ENCODE measurements at places on chromosomes 5 and 9.

- DNase-seq: no peak
These were observed 145.8 kb downstream of the ACTL7B start for GRCh38 chr9:108709997-108710396.

- no peak for DNase-seq
These were observed 144.0 kb downstream of the CAAP1 start for GRCh38 chr9:26748449-26749058.

GRCh38 chr5:78997090-78997489, 12.0 kb upstream of the ARSB start:
- no peak for DNase-seq

DNA sequence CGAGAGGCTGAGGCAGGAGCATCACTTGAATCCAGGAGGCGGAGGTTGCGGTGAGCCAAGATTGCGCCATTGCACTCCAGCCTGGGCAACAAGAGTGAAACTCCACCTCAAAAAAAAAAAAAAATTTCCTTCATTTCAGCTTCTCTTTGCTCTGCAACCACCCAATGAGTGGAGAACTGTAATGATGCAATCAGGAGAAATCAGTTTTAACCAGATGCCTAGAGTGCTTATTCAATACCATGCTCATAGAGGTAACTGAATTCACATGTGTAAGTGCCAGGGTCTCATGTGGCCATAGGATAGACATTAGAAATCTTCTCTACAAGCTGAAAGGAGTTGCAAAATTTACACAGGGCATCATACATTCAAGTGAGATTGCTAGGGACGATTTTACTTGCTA, 70.6 kb downstream of the HMHB1 start:
- no peak for DNase-seq

DNA sequence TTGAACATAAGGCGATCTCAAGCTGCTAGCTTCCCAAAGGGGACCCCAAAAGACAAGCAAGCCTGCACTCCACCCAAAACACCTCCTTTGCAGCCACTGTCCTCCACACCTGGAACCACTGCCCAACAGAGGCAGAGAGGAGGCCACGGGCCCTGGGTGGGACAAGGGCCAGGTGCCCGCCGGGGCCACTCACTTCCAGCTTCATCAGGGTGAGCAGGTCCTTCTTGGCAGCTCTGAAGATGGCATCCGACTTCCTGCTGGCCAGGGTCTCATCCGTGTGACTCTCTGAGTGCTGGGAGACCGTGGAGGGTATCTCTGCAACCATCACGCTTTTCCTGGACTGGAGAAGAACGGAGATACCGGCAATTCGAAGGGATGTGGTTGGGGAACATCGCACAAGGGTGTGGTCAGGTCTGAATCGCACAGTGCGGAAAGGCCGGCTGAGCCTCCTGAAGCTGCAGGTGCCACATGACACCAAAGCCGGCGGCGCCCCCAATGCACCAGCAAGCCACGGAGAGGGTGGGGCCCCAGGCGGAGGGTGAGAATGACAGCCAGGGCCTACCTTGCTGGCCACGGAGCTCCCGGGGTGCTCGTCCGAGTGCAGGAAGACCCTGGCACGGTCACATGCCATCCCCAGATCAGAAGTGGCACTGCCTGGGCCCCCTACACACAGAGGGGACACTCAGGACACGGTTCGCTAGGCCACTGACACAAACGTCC, 44.6 kb downstream of the PNPLA7 start:
- DNase-seq: no peak

DNA sequence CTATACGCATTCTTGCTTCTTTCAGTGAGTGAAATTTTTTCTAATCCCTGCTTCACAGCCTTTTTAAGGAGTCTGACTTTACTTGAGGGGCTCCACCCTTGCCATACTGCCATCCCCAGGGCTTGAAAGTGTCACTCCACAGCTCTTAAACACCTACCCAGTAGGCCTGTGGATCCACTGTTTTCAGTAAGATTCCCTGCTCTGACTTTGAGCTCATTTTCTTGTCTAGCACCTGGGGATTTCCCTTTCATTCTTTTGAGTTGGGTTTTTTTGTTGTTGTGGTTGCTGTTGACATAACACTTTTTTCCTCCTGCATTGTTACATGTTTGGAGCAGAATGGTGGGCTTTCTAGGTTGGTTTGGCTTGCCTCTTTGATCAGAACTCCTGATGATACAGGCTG, 23.6 kb downstream of the SREK1IP1 start:
- no peak for DNase-seq

- no peak for DNase-seq
These were observed 25.5 kb upstream of the KCNIP1 start for GRCh38 chr5:170478306-170478705.

DNA sequence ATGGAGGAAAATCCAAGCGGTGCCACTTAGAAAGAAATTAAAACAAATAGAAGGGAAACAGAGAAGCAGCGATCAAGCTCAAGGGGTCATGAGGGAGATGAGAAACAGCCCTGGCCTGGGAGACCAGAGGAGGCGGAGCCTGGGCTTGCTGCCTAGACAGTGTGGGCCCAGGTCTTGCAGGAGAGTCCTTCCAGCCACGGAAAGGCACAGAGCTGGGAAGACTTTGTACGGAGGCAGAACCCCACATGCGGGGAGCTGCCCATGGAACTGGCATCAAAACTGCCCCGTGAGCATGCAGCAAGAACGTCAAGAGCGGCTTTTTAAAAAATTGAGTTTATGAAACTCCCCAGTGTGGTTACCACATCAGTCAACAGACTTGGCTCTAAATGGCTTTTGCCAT, 119.4 kb downstream of the IRX1 start:
- DNase-seq: no peak

GRCh38 chr9:3246241-3246640, 279.6 kb downstream of the RFX3 start:
- no peak for DNase-seq

DNA sequence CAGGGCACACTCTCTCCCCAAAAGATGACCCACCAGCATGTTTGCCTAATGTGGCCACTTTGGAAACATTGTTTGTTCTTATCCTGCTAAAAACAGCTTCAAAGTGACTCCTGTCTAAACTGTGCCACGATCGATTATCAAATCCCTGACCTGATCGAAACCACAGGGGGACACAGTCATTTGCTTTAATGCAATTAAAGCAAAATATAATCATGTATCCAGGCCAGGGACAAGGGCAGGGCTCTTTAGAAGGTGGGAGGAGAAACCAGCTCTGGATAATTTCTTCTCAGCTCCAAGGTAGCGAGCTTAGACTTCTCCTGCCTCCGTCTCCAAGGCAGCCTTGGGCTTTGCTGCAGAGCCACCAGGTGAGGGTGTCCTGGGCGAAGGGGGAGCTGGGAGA, 95.0 kb upstream of the HAND1 start:
- DNase-seq: no peak

DNA sequence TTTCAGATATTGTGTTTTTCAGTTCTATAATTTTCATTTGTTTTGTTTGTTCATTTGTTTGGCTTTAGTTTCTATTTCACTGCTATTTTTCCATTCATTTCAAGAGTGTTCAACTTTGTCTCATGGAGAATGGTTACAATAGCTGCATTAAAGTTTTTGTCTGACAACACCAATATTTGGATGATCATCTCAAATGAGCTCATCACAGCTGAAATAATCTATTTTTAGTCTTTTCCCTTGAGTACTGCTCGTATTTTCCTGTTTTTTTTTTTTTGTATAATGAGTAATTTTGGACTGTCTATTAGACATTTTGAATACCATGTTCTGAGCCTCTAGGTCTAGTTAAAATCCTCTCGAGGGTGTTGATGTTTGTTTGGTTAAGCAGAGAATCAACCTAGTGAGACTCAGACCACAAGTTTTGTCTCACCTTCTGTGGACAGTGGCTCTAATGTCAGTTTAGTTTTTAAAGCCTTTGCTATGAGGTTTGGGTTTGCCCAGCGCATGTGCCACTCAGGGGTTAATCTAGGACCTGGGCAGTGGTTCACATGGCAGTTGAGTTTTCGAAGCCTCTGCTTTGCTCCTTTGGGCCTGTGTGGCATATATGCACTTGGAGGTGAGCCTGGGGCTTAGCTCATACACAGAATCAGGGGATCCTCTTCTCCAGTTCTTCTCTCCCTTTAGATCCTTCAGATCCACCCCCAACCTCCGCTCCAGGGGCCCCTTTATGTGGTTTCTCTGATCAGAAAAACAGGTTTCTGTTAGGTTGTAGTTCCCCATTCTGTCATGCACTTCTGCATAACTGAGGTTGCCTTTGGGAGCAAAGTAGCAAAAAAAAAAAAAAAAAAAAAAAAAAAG, 79.8 kb downstream of the ARSB start:
- no peak for DNase-seq

DNA sequence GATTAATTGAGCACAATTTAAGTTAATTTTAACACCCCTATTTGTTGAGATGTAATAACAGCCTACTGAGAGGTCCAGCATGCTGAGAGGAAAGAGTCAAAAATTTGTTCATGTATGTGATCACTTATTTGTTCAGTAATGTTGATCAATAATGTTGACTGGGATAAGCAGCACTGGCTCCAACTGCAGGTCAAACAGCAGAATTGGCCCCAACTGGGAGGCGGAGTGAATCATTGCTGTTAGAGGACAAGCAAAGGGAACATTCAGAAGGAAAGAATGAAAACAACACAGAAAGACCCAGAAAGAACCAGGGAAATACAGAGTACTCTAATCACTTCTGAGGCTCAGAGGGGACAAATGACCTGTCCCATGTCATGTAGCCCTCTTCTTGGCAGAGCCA, 221.1 kb downstream of the COMMD10 start:
- no peak for DNase-seq

- DNase-seq: no peak
These were observed 16.2 kb downstream of the CLINT1 start for GRCh38 chr5:157842787-157843186.

- no peak for DNase-seq
These were observed 3.6 kb upstream of the NPR3 start for GRCh38 chr5:32707418-32707997.

GRCh38 chr9:71863631-71864030, 47.4 kb downstream of the ABHD17B start:
- DNase-seq: no peak

- no peak for DNase-seq
These were observed 38.4 kb downstream of the SH3TC2 start for GRCh38 chr5:149024477-149024876.

DNA sequence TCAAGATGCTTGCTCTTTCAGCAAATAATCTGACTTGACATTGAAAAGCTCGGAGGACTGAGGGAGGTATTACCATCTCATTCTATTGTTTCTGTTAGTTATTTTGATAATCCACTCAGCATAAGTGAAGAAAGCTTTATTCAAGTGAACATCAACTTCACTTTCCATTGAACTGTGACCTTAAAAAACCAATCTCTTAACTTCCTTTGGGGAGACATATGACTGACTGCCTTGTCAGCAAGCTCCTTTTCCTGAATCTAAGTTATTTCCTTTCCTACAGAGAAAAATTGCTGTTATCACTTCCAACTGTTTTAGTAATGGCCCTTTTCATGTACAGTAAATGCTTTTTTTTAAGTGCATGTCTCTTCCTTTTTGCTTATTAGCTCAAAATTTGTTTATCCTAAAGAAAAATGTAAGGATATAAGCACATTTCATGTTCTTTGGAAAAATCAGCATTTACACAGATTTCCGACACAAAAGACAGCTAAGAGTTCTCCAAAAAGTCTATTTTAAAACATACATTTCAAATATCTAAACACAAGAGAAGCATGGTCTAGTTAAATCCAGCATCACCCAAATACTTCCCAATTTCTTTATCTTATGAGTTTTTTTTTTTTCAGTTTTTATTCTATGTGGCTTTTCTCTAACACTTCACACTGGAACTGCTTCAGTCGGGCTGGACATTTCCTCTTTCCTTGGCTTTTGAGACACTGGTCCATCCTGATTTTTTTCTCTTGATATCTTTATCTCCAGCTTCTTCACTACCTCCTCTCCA, 117.9 kb upstream of the DAB2 start:
- DNase-seq: no peak

GRCh38 chr5:68196876-68197275, 18.7 kb upstream of the PIK3R1 start:
- no peak for DNase-seq

- DNase-seq: peak; percentile 41
These were observed 4.4 kb upstream of the ST6GALNAC6 start for GRCh38 chr9:127903557-127904475.

DNA sequence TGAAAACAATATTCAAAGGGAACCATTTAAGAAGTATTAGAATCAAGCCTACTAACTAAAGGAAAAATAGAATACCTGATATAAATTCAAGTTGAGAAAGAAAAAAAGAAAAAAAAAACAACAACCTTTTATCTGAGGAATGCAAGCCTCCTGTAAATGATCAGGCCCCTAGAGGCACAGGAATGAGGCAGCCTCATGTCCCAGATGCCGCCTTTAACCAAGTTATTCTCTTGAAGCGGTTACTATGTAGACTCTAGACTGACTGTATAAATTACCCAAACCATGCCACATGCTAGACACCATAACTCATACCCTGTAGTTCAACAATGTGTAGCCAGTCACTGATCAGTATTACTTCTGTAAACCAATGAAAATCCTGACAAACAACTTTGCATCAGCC, 929.6 kb downstream of the TAF11L14 start:
- no peak for DNase-seq

Data from activated gamma-delta T cell treated with anti-CD3 and anti-CD28 coated beads, Interleukin-2, amount 50 U/mL, for 16 hours (primary cell).